Adrenal gland (tissue), 19 donors: ENCODE measurements at places on chromosomes 5 and 9. TPM values are rescaled to one million over a fixed set of nuclear protein-coding genes. Genes with fewer than 3 reads are reported as not detected.

Gene FREM1
- total RNA-seq, result 4.7 TPM

Gene RNF208
- total RNA-seq, result 8.9 TPM

Gene AGPAT2
- 43.4 TPM for total RNA-seq

Gene AQP3
- 2.1 TPM for total RNA-seq

Gene RPL12
- total RNA-seq, result 921 TPM

Gene SOHLH1
- total RNA-seq, result not detected

Gene CLPTM1L
- total RNA-seq, result 61.8 TPM

Gene GHR
- 13.4 TPM for total RNA-seq

Gene INSYN2B
- 0.94 TPM for total RNA-seq

Gene TMEM174
- total RNA-seq, result not detected

Gene PCDHGA1
- total RNA-seq, result 0.32 TPM

Gene NFIB
- total RNA-seq, result 67.0 TPM

Gene FCN2
- total RNA-seq, result 69.8 TPM

Gene TAF11L3
- not detected for total RNA-seq

Gene TLX3
- total RNA-seq, result not detected

Gene TXNDC8
- total RNA-seq, result not detected

Gene SPINK4
- not detected for total RNA-seq

Gene KDM4C
- 21.1 TPM for total RNA-seq

Gene OR1Q1
- not detected for total RNA-seq

Gene C9
- not detected for total RNA-seq

Gene CORO2A
- total RNA-seq, result 0.83 TPM

Gene CAMK2A
- total RNA-seq, result 0.33 TPM

Gene RELL2
- total RNA-seq, result 6.2 TPM

Gene ARRDC1
- total RNA-seq, result 36.3 TPM

Gene LHX2
- 0.06 TPM for total RNA-seq

Gene PRDM9
- total RNA-seq, result not detected

Gene TIMD4
- total RNA-seq, result 0.21 TPM

Gene PCA3
- 0.06 TPM for total RNA-seq
